Cardiac septum (tissue), 1 donor: ENCODE measurements at places on chromosomes 5 and 9. TPM values are rescaled to one million over a fixed set of nuclear protein-coding genes. Genes with fewer than 3 reads are reported as not detected.

- no peak for DNase-seq
Measured at GRCh38 chr9:7405924-7406604, 393.5 kb downstream of the DMAC1 start.

DNA sequence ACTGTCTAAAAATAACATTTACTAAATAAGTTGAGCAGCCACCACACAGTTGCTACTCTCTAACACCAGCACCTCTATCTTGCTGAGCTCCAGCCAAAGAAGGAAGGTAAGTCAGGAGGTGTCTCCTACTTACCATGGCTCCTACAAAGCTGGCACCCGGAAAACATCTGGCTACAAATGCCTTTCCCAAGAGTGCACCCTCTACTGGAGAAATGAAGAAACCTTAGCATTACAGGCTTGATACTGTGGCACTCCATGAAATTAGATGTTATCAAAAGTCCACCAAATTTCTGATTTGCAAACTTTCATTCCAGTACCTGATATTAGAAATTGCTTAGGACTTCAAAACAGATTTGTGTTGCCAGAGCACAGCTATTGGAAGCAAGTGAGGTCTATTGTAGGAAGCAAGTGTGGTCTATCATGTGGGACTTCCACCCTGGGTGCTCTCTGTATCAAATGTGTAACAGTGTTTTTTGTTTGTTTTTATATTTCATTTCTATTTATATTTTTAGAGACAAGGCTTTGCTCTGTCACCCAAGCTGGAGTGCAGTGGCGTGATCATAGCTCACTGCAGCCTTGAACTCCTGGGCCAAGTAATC lies 25.7 kb upstream of the RFK start:
- no peak for DNase-seq

DNA sequence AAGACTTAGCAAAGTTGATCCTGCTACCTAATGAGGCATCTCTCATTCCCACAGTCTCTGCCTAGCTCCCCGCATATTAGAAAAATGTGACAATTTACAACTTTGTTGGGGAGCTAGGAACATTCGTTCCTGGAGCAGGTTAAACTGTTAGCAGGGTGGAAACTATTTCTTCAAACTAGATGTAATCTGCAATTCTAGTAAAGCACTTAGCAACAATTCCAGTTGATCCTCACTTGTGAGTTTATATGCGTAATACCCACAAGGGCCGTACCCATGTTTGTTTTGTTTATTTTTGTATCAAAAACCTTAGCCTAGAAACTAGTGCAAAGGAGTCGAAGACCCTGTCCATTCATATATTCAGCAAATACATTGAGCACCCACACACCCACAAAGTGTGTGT lies 175.8 kb upstream of the DMAC1 start:
- DNase-seq, result no peak

DNA sequence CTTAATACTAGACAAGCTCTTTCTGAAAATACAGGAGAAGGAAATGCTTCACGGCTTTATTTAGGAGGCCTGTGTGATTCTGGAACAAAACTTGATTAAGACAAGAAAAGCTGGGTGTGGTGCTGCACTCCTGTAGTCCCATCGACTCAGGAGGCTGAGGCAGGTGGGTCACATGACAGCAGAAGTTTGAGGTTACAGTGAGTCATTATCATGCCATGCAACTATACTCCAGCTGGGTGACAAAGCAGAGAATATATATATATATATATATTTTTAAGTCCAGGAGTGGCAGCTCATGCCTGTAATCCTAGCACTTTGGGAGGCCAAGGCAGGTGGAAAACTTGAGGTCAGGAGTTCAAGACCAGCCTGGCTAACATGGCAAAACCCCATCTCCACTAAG lies 33.1 kb upstream of the SPIN1 start:
- DNase-seq, result no peak

DNA sequence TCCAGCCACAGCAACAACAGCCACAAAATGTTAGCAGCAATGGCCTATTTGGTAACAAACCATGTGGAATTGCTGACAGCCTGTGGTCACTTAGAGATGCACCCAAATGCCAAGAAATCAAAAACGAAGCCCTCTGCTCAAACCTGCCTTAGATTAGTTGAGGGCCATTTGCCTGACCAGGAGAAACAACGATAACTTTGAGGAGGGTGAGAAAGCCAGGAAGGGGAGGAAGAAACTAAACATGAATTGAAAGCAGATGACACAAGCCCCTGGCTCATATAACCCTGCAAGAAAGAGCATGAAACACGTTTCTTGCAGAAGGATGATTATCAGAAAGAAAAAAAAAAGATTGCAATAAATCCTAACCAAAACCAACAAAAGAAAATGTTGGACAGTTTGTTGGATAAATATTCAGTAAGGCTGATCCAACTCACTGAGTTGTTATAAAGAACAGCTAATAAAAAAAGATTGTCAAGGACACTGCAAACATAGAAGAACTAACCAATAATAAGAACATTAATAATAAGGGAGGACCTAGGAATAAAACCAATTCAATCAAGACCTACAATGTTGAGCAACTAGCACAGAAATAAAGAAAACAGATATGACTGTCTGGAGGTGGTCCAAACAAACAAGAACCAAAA lies 140.5 kb upstream of the SLC30A5 start:
- no peak for DNase-seq

- no peak for DNase-seq
Measured at GRCh38 chr5:127254729-127255284, 35.8 kb upstream of the MEGF10 start.

GRCh38 chr5:153660919-153661318 lies 170.4 kb downstream of the GRIA1 start:
- no peak for DNase-seq

DNA sequence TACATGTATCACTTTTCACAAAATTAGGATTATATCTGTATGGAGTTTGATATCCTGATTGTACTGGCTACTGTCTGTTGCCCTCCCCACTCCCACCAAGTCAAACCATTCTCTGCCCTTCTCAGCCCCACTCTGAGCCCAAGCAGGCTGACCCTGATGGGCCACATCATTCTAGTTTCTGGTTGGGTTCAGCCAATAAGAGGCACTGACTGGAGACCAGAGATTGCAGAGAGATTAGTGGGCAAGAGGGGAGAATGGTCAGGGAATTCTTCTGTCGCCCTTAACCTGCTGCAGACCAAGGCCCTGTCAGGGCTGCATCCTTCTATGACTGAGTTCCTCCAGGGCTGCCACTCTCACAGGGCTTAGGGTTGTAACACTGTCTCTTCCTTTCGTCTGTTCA lies 2.7 kb downstream of the HSPB3 start:
- DNase-seq, result no peak

- no peak for DNase-seq
Measured at GRCh38 chr9:28976684-28977083, 1403.4 kb upstream of the C9orf72 start.

DNA sequence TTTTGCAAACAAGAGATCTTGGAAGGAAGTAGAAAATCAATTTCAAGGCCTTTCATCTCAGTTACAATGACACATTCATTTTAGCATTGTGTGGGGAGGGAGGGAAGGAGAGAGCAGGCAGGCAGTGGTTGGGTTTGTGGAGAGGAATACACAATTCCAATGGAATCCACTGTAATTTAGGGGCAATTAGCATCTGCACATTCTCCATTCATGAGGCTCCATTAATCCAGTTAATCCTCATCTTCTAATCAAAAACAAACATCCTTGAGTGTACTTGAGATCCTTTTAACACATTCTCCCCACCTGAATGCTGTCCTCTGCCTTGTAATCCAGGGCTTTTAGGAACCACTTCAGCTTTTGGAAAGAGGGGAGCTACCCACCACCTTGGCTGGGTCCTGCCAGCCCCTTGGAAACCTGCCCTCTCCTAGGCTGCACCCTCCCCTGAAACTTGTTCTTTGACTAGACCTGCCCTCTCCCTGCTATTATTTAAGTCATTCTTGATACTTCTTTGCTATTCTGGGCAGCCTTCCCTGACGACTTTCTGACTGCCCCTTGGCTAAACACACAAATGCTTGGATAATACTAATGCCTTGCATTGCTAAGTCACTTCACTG lies 271.2 kb downstream of the SLIT3 start:
- DNase-seq, result no peak

DNA sequence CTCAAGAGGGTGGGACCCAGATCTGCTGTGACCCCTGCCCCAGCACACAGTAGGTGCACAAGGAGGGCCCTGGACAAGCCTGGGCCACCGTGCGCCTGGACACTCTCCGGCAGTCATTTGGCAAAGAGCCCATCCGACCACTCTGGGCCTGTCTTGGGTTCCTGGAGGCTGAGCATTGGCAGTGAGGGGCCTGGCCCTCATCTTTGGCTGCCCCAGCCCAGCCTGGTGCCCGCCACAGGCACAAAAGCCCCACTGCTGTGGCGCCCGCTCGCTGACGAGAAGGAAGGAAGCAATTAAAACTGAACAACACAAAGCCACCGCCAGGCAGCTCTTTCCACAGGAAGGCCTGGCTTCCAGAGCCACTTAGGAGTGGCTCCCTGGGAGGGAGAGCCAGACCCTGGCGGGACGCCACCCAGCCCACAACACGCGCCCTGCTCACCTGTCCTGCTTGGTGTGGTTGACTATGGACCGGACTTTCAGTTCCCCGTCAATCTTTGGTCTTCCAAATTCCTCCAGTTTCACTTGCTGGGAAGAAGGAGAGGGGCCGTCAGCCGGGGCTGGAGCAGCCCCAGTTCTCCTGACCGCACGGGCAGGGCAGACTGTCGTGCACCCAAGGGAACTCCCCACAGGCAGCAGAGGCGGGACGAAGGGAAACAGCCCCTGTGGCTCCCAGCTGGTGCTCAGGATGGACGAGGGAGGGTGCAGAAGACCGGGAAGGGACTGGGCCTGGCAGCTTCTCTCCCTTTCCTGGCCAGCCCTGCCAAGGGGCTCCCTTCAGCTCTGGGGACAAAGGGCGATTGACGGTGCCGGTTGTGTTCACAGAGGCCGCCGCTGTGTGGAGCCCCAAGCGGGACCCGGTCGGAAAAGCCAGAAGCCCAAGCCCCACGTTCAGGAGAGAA lies 50.9 kb upstream of the SARDH start:
- DNase-seq, result no peak

DNA sequence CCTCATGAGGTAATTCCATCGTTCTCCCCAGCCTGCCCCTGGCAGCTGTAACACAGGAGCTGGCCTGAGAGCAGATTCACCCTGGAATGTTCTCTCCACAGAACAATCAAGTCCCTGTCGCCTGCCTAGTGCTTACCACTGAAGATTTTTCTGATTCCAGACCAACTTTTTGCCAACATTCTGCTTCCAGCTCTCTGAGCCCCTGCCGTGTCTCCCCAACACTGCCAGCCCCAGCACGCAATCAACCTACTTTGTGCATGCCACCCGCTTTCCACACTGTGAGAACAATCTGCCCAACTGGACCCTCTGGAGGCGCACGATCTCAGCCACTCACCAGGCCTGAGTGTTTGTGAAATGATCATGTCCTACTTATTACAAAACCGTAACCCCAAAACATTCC lies 62.6 kb downstream of the PSMB7 start:
- peak; percentile 61 for DNase-seq

DNA sequence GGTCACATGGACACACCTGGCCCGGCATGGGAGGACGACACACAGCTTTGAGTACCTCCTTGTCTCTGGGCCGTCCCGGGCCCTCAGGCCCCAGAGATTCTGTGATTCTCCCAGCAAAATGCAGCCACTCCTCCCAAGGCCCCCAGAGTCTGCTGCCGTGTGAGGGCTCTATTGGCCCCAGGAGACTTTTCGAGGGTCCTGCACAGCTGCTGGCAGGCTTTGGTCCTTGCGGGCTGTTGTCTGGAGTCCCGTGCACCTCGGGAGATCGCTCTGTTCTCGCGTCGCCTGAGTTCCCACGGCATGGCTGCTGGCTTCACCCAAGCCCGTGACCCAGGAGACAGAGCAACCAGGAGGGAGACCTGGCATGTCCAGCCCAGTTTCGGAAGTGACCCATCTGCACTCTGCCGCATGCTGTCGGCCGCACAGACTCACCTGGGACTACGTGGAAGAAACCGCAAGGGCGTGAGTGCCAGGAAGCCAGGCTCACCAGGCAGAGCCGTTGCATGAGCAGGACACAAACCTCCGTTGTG lies 46.8 kb upstream of the NKD2 start:
- DNase-seq, result peak; percentile 72

- DNase-seq, result peak; percentile 74
Measured at GRCh38 chr5:1474866-1475543, 29.8 kb upstream of the SLC6A3 start.

GRCh38 chr9:131856105-131856504 lies 116.2 kb upstream of the RAPGEF1 start:
- no peak for DNase-seq

DNA sequence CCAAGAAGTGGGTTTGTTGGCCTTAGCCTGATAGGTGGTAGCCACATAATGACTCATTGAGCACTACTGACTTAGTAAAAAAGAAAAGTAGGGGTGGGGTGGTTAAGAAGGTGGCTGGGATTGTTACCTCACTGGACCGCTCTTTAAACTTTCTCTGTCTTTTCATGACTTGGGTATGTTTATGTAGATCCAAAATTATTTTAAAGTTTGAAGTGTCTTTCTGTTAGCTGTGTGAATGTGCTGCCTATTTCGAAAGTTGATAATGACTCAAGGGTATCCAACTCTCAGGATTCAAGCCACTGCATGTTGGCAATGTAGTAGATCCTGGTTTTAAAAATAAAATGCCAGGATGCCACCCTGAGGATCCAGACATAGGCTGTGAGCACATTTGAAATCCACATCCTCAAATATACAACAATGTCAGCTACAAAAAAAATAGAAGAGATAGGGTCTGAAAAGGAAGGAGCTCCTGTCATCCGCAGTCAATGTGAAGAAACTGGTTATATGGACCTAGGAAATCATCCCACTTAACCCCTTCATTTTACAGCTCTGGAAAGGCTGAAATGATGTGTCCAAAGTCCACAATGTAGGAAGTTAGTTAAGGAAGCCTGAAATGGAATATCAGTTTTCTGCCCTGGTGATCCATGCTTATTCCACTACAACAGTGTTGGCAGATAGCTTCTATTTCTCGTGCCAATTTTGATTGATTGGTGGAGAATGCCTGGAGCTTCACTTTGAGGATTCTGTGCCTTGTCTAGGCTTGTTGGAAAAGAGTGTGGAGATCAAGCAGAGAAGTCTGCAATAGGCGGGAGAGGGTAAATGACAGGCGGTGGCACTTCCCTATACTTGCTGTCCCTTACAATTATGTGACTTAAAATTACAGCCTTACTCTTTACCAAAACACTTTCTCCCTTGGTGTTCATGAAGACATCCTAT lies 23.4 kb downstream of the ZNF462 start:
- no peak for DNase-seq

GRCh38 chr5:180116077-180116999 lies 44.8 kb upstream of the RNF130 start:
- DNase-seq, result peak; percentile 55

DNA sequence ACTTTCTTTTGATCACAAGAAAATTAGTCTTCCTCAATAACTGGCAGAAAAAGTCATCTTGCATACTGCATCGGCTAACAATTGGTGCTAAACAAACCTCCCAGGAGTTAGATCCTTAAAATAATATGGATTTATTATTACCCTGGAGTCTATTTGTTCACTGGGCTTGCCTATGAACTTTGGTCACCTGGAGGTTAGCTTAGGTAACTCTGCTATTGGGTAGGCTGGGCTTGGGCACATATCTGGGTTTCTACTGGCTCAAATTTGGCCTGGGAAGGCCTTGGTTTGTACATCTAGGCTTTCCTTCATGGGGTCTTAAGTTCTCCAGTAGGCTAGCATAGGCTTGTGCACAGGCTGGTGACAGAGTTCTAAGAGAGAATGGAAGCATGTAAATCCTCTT lies 279.9 kb downstream of the RASEF start:
- no peak for DNase-seq

FYB1 gene
- 4.5 TPM for total RNA-seq

HMCN2 gene
- 5.3 TPM for total RNA-seq

TXNDC8 gene
- not detected for total RNA-seq

KCNIP1 gene
- total RNA-seq, result 0.57 TPM

EIF4E1B gene
- total RNA-seq, result not detected

TMEM267 gene
- total RNA-seq, result 8.7 TPM

SPINK7 gene
- total RNA-seq, result not detected

FREM1 gene
- 2.4 TPM for total RNA-seq

LCN12 gene
- total RNA-seq, result 20.7 TPM
